CD4-positive, CD25-positive, alpha-beta regulatory T cell (primary cell): ENCODE measurements at places on chromosomes 3 and 15.

DNA sequence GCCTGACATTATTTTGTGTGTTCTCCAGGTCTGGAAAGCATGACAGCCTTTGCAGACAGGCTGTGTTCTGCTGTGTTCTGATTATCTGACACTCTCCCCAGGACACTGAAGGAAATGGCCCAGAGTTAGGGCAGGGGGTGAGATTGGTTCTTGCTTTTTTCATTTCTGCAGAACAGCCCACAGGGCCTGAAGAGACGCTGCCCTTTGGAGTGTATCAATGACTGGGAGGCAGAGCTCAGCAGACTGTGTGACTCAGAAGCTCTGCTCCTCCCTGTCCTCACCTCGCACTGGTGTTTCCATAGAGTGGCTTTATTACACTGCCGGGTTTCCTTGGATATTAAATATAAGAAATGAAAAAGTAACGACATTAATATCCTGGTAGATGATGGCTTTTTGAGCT lies 523.6 kb downstream of the NTRK3 start:
- DNase-seq, result no peak

GRCh38 chr3:146504498-146505197 lies 35.3 kb upstream of the PLSCR2 start:
- DNase-seq, result no peak

DNA sequence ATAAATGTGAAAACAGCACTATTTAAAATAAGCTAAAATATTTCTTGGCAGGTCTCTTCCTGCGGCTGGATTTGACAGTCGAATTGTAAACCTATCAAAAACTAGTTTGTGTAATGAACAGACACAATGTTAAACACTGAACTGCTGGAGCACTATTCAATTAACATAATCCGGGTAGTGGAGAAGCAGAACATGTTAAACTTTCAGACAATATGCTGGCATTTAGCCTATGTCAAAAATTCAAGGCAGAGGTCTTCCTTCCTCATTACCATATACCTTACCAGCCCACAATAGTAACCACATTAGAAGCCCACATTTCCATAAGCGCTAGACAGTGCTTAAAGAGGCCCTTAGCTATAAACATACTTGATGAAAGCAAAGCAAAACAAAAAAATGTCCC lies 1042.9 kb downstream of the ROBO1 start:
- DNase-seq, result no peak

GRCh38 chr15:39013262-39013661 lies 448.6 kb upstream of the RASGRP1 start:
- DNase-seq, result no peak

DNA sequence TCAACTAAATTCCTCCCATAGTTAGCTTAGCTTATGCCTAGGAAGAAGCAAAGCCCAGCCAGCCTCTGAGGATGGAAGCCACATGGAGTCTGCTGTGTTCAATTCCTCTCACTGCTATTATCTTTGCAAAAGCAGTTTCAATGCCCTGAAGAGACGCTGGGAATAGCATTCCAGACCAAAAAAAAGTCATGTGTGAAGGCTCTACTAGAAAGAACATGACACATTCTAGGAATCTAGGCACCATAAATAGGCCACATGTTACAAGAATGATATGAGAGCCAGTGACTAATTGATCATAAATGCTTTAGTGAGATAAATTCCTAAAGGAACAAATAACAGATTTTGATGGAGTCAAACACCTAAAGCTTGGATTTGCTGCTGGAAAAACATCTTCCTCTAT lies 800.8 kb downstream of the TUSC7 start:
- DNase-seq, result no peak

- DNase-seq, result no peak
These were observed 44.8 kb downstream of the MAP2K5 start for GRCh38 chr15:67587331-67587730.

DNA sequence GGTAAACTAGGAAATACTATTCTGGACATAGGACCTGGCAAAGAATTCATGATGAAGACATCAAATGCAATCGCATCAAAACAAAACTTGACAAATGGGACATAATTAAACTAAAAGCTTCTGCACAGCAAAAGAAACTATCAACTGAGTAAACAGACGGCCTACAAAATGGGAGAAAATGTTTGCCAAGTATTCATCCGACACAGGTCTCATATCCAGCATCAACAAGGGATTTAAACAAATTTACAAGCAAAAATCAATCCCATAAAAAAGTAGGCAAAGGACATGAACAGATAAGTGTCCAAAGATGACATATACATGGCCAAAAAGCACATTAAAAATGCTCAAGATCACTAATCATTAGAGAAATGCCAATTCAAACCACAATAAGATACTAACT lies 1088.9 kb downstream of the NAALADL2 start:
- DNase-seq, result no peak

DNA sequence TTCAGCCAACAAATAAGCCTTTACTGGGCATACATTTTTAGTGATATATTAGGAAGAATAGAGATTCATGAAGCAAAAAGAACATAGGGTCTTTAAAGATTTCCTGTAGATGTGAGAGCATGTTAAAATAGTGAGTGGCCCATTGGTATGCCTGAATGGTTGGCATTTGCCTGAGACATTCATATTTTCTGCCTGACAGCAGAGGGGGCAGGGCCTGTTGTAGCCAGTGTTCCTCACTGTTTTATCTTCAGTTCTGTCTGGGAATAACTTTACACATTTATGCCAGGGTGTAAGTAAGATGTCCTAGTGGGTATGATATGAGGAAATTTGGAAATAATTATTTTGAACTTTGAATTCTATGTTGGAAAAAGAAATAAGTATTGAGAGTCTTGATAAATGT lies 704.7 kb upstream of the ARPP21 start:
- DNase-seq, result no peak

- DNase-seq, result no peak
These were observed 75.0 kb downstream of the PEX5L start for GRCh38 chr3:179961703-179962078.

DNA sequence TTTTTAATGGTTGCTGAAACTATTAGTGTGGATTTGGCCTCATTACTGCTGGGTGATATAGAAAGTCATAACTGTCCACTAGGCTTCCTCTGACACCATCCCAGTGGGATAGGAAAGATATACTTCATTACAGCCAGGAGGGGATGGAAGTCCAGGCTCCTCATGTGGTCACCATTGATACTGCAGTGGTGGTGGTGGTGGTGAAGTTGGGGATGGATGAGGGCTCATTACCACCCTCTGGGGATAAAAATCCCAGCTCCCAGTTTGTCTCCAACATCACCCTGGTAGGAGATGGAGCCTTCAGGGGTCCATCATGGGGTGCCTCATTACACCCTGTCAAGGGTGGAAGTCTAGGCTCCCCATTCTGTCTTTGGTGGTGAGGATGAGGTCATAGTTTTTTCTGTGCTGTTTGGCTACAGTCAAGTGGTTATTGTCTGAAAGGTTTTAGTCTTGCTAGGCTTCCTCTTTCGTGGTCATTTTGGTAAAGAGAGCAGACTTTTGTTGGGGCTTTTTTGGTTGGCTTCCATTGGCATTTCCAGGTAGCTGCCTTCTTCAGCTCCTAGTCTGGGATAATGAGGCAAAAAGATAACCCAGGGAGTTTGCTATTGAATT lies 30.1 kb upstream of the FILIP1L start:
- no peak for DNase-seq

GRCh38 chr3:141486746-141487520 lies at the start of gene RASA2:
RASA2 (plus strand) TSS chr3:141487027; CDS start chr3:141487084, 57 bp downstream.
- peak; percentile 83 for DNase-seq

DNA sequence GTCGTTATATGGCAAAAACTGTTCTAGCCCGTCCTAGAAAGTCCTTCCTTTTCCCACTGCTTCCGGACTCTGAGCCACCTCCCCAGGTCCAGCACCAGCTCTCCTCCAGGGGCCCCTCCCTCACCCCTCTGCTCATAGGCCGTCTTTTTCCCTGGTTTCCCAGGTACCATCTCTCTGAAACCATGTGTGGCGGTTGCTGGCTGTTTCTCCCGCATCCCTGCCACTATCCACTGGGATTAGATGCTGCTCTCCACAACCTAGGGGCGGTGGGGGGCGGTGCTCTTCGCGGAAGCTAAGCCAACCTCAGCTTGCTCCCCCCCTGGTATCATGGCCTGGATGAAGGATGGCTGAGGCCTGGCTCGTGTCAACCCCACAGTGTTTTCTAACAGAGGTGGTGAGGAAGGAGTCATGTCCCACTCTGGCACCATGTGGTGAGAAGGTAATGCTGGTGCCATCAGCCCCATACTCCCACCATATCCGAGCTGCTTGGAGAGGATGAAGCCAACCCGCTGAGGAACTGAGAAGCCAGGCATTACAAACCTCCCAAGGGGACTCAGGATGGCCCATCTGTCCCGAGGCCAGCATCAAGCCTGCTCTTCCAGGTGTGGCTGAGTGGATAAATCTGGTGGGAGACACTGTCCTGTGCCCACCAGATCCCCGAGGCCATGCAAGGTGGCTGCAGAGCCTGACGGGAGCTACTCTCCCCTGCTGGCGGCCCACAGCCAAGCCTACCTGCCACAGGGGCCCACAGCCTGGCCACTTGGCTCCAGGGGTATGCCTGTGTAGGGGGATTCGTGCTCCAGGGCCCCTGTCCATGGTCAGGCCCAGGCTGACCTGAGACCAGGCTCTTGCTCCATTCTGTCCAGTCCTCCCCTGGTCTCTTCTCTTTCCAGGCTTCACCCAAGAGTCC lies 27.9 kb upstream of the SLC41A3 start:
- no peak for DNase-seq

DNA sequence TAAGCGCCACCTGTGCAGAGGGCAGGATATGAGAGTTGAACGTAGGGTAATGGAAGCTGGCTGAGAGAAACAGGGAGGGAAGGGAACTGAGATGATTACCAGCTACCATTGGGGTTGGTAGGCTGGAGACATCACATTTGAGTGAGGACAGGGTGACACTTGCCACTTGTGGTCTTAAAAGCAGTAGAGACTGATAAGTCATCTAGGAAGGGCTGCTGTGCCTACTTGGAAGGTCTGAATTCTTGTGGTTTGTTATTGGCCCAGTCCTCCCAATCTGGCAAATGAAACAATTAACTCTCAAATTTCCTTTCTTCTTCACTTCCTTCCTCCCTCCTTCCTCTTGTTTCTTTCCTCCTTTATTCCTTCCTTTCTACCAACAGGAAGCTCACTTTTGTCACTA lies 46.8 kb downstream of the COL6A5 start:
- DNase-seq, result no peak

DNA sequence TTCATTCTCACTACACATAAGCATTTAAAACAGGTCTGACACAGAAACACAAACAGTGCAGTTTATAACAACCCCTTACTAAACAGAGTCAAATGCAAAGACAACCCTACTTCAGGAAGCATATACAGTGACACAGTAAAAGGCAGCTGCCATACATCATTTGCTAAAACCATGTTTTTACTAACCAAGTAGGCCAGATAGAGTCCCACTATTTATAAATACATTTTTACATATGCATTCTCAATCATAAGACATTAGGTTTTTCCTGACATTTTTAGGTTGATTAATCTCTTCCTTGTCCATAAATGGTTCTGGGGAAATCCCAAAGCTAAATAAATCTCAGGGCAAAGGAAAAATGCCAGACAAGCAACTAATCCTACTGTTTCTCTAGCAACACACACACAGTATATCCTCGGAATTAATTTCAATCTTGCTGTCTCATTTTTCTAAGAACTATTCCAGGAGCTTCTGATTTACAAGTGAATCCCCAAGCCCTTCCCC lies 39.0 kb downstream of the CHAC1 start:
- no peak for DNase-seq

DNA sequence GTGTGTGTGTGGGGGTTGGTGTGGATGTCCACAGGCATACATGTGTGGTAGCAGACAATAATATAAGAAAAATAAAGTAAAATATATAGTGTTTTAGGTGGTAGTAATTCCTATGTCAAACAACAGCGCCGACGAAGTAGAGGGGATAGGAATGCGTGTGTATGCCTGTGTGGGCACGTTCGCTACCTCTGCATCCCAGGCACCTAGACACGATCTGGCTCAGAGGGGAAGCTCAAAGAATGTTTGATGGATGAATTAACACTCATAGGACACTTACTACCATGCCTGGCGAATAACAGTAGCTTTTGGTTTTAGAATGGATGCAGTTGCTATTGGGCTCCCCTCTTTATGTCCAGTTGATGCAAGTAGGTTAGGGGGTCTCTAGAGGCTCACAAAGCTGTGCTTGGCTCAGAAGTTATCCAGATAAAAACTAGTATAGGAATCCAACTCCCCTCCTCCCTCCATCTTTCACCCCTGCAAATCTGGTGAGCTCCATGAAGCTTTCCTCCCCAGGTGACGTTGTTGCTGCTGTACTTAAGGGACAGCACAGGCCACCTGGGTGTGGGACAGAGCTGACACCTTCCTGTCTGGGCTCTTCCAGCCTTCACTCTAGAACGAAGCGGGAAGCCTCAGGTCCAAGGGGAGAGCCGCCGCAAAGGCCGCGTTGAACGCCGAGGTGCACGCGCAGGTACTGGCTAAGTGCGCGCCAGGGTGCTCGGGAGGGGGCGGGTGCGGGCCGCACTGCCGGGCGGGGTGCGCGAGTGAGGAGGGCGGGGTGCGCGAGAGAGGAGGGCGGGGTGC lies 192.6 kb upstream of the LYSMD4 start:
- DNase-seq, result peak; percentile 72

DNA sequence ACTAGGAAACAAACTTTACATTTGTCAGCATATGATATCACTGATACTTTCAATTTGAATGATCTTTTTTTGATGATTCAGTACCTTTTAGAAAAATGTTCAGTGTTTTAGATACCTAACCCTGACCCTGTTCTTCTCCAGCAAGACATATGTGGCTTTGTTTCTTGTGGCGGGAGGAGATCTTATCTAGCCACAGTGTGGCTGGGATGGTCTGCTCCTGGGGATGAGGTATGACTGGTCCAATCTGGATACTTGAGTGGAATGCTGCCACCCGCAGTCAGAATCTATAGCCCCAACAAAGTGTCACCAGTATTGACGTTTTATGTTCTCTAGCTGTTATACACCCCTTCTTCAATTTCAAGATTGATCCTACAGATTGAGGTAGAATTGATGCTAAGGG lies 439.0 kb upstream of the GOLIM4 start:
- no peak for DNase-seq

GRCh38 chr15:70006259-70007147 lies 91.2 kb downstream of the TLE3 start:
- no peak for DNase-seq

DNA sequence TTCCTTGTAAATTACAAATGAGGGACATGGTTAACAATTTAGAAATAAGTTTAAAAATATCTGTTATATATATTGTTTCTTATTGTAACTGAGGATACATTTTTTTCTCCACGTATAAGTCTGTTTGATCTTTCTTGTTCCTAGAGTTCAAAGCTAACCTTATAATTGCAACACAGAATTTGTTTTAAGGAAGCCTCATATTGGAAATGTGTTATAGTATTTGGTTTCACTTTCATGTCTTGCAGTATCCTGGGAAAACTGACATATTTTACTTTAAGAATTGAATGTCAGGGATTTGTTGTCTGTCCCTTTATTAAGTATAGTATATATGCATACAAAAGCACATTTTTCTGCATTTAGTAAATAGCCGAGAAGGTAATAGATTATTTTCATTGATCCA lies 23.5 kb upstream of the NIT2 start:
- no peak for DNase-seq

DNA sequence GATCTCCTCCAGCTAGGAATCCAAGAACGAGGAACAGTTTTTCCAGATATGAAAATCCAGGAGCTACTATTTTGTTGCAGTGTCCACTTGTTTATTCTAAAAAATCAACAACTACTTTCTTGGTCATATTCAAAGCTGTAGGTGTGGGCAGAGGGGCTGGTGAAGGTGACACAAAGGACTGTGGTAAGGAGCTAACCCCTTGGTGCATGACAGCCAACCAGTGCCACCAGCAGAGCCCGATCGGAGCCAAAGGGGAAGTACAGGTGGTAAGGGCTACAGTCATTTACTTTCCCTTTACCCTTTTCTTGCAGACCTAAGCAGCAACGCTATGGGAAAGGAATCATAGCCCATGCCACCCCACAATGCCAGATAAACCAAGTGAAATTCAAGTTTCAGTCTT lies 30.7 kb downstream of the PLA1A start:
- no peak for DNase-seq
